CD8-positive, alpha-beta memory T cell (primary cell): ENCODE measurements at places on chromosomes 5 and 9.

DNA sequence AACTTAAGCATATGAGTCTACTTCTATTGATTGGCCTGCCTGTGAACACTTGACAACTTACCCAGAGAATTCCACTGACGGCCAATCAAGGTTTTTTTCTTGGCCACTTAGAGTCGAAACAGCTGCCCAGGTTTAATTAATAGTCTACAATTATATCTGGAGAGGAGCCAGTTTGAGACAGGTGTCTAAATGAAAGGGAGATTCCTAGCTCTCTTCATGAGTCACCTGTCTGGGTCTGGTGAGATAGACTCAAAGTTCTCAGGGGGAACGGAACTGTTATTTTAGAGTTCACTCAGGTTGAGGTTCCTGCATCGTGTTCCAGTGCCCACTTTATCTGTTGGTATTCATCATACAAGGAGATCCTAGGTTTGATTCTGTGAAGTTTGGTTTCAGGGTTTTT, 111.0 kb downstream of the CD180 start:
- no peak for DNase-seq

GRCh38 chr9:77451507-77451906, 196.6 kb downstream of the GNA14 start:
- DNase-seq = no peak

- DNase-seq = no peak
These were observed 811.0 kb upstream of the GRAMD2B start for GRCh38 chr5:125612181-125612721.

GRCh38 chr5:112106878-112107277, 312.2 kb downstream of the EPB41L4A start:
- no peak for DNase-seq

- no peak for DNase-seq
These were observed 296.3 kb downstream of the ADAMTS6 start for GRCh38 chr5:65185468-65185867.

DNA sequence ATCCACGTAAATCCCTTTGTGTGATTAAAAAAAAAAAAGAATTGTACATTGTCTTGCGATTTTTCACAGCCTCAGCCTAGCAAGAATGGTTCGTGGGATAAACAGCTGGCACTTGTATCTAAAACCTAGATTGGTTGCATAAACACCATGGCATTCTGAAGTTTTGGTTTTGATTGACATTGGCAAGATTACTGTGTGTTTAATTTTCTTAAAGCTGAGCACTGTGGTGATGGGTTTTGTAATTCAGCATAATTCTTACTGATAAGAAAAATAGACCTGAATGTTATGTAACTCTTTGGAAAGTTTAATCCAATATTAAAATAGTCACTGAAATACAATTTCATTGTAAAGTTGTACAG, 23.4 kb upstream of the ANKRD18A start:
- DNase-seq = no peak
